Right cardiac atrium (tissue), 5 donors: ENCODE measurements at places on chromosomes 11 and 22.
A peak's percentile ranks its signal among the peaks of the same experiment; 100 is the strongest.

DNA sequence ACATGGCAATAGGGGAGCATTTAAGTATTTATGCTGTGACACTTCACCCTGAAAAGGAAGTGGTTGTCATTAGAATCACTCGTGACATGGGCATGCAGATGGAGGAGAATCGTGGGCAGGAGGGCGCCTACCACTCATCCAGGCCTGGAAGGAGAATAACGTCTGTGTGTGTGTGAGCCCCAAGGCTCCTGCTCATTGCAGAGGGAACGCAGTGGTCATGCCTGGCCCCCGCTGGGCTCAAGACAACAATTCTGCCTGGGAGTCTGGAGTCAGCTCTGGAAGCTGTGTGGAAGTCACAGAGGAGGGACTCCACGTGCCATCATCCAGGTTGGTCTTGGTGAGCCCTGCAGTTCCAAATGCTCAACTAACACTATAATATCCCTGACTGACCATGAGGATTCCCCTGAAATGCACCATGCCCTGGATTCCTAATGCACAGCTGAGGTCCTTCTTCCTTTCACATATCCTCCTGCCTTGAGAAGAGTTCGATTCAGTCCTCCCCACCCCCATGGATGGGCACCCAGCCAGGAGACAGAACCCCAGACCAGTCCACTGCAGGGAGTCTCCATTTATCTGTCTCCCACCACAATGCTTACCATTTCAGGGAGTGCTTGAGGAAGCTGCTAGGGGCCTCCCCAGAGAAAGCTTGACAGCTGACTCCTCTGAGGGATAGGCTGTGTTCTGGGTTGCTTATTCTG, 446.9 kb upstream of the B3GAT1 start:
- DNase-seq: no peak

- DNase-seq: no peak
Observed at GRCh38 chr11:33258631-33259205, 1.5 kb downstream of the HIPK3 start.

DNA sequence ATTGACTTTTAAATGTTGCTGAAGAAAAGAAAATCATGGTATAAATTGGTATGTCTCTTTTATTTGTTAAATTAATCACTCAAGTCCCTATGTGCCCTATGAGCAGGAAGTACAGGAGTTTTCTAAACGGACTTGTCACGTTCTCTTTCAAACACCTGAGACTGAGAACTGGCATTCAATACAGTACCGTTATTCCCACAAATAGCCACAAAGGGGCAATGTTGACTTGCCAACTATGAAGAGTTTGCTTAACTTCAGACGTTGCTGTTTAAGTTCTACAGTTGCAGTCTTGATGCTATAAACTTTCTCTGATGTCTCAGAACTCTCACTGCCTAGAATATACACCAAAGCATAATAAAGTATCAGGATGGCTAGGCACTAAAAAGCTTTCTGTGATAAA, 7.6 kb downstream of the OR56A1 start:
- DNase-seq: no peak

- peak; percentile 72 for DNase-seq
Observed at GRCh38 chr11:2269601-2270321, 627 bp downstream of the ASCL2 start.

DNA sequence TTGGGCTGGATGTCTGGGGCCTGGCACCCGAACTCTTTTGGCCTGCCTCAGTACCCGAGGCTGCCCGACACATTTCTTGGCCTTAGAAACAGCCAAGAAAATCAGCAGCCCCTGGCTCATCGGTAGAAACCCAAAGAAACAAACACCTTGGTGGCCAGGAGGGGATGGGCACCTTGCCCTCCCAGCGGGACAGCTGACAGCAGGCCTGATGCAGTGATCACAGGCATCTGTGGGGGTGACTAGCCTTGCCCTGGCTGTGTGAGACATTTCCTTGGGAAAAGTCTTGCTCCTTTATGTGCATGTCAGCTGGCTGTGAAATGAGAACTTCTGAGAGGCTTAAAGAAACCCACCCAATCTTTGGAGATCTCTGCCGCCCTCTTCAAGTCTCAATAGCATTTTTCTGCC, 60.9 kb downstream of the SMIM38 start:
- no peak for DNase-seq

DNA sequence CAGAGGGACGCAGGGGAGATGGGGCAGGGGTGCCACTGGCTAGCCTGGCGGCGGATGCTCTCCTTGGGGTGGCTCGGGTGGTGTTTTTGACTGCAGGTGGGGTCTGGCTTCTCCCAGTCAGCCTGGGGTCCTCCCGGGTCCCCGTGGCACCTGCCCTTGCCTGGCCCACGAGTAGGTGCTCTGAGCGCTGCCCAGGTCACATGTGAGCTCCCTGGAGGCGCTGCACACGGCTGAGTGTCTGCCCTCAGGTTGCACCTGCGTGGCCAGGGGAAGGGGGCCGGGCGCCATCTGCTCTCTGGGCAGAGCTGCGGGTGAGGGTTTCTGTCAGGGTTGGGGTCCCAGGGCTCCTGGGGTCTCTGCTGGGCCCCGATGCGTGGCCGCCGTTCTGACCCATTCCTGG, 5.2 kb downstream of the TSPAN4 start:
- no peak for DNase-seq

- no peak for DNase-seq
Observed at GRCh38 chr22:35653824-35654223, 5.6 kb downstream of the APOL6 start.

DNA sequence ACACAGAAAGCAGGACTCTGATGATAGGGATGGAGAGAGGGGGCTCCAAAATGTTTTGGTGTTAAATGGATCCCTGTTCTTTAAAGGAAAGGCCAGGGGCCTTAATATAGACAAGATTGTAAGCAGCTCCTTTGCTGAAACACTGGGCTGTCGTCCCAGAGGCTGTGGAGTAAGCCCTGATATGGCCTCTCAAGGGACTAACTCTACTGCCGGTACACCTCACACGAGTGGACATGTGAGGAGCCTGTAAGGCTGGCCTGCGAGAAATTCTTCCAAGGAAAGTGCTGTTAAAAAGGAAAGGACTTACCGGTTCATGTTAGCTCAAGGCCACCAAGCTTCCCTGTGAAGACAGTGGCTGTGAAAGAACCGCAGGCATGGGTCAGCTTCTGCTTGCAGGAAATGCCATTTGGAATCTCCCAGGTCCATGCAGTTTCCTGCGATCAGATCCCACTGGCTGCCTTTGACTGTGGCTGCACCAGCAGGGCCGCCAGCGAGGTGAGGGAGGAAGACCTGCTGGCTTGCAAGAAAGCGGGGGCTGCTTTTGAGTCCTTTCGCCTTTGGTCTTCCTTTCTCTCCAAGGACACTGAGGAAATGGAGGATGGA, 106.6 kb downstream of the PRR5L start:
- no peak for DNase-seq

- no peak for DNase-seq
Observed at GRCh38 chr11:112797648-112798293, 163.4 kb upstream of the NCAM1 start.

- no peak for DNase-seq
Observed at GRCh38 chr22:23789121-23789520, 2.4 kb downstream of the SMARCB1 start.
